ENCODE measurements at places on chromosomes 7 and 10. TPM values are rescaled to one million over a fixed set of nuclear protein-coding genes. Genes with fewer than 3 reads are reported as not detected.

DNA sequence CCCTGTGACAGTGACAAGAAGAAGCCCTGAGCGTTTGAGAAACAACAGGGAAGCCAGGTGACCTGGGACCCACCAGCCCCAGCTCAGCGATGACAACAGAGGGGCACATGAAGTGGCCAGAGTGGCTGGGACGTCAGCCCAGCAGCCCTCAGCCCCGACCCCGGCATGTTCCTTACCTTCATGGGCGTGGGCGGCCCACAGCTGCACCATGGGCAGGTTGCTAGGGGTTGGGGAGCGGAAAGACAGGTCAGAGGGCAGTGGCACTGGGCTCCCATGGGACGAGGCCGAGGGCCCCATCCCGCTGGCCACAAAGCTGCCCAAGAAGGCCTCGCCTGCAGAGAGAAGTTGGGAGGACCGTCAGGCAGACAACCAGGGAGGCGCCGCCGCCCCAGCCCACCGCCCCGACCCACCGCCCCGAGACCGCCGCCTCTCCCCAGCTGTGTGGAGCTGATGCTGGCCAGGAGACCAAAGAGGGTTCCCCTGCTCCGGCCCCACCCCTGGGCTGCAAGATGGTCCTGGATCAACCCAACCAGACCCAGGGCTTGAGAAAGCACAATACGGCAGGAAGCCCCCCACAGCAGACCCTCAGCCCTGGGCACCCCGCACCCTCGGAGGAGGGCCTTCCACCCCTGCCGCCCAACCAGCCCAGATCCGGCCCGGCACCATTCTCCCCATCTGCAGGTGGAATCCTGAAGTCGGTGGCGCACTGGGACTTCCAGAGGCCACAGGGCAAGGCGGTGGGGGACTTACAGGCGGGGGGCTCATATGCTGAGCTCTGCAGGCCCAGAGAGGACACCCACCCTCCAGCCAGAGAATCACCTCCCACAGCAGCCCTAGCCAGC is 29.1 kb downstream of the TNRC18 start:
- no peak for DNase-seq
- H3K27me3 ChIP-seq, result no peaks in the 10 kb centered on the region
- peaks cover 75% of the 10 kb centered on the region for H3K4me1 ChIP-seq
- no peak overlapping the region for H3K27ac ChIP-seq

Gene EGR2
- polyA plus RNA-seq, result 1.2 TPM

Gene KAT6B
- 3.7 TPM for polyA plus RNA-seq

Gene DLX5
- polyA plus RNA-seq, result not detected

- H3K4me3 ChIP-seq, result no peak overlapping the region
- H3K36me3 ChIP-seq, result no peaks in the 10 kb centered on the region
- H3K27me3 ChIP-seq, result no peaks in the 10 kb centered on the region
- H3K27ac ChIP-seq, result no peak overlapping the region
- DNase-seq, result no peak
Measured at GRCh38 chr7:103031781-103032180, 42.8 kb downstream of the FBXL13 start.

- no peaks in the 10 kb centered on the region for H3K27me3 ChIP-seq
- no peak overlapping the region for H3K27ac ChIP-seq
- no peak for DNase-seq
- no peaks in the 10 kb centered on the region for H3K36me3 ChIP-seq
- H3K4me3 ChIP-seq, result no peak overlapping the region
- H3K4me1 ChIP-seq, result peaks cover 26% of the 10 kb centered on the region
Measured at GRCh38 chr10:500876-501275, 188.6 kb downstream of the DIP2C start.

Gene MACC1
- polyA plus RNA-seq, result 1.4 TPM

Gene PHTF2
- 4.5 TPM for polyA plus RNA-seq

- no peak for DNase-seq
- no peaks in the 10 kb centered on the region for H3K4me1 ChIP-seq
- H3K27ac ChIP-seq, result no peak overlapping the region
- H3K4me3 ChIP-seq, result no peak overlapping the region
Measured at GRCh38 chr10:9965341-9965740, 1052.3 kb upstream of the CELF2 start.

GRCh38 chr10:21495002-21495751 is 30.3 kb downstream of the SKIDA1 start:
- H3K4me3 ChIP-seq, result peak overlapping the region; percentile 73
- peak; percentile 54 for DNase-seq
- no peaks in the 10 kb centered on the region for H3K27me3 ChIP-seq

DNA sequence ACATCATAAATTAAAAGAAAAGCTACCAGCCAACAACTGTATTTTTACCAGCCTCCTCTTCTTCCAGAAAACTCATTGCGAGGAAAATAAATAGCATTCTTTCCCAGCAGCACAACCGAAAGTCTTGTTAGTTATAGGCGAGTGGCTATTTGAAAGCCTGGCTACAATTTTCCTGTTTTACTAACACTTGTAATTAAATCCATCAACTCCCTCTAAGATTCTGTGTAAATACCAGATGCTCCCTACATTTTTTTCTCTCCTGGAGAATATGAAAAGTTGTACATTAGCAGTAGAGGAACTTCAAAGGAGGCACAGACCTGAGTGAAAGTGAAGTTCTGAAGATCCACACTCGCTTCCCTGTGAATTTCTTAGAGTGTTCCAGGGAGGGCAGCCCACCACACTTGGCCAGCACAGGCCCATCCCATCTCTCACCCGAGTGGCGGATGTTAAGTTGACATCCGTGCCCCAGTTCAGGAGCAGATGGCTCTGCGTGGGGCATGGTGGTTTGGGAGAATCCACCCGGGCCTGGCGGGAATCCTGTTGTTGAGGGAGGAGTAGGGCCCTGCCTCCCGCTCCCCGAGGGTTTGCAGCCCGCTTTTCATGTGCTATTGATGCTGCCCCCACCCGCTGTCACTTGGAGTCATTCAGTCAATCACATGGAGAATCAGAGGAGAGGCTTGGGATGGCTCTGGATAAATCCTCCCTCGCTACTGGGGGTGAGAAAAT is 451.0 kb upstream of the GALNT17 start:
- no peak overlapping the region for H3K27ac ChIP-seq
- no peaks in the 10 kb centered on the region for H3K36me3 ChIP-seq
- H3K27me3 ChIP-seq, result no peaks in the 10 kb centered on the region
- no peak for DNase-seq

DNA sequence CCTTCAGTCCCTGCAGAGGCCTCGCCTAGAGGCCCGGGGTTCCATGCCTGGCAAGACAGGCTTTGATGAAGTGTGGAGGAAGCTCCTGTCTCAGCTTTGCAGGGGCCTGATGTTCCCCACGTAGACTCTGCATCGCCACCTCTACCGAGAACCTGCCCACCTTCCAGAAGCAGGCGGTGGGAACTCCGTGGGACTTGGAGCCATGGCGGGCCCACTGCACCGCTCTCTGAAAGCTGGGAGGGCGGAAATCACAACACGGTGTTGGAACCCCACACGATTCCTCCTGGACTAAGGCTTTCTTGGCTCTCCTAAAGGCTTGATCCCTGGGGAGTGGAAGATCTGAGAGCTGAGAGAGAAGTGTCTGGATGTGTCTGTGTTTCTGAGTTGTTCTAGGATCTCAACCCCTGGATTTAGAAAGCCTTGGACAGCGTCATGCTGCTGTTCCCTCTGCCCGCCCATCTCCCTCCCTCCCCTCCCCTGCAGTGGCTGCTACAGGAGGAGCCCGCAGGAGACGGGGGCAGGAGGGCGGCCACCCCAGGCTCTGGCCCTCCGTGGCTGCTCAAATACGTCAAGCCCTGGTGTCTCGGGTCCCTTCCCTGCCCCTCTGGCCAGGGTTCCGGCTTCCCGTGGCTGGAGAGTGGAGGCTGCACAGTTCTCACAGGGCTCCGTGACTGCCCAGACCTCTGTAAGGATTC is 79.7 kb downstream of the VIPR2 start:
- H3K36me3 ChIP-seq, result peaks cover 5% of the 10 kb centered on the region
- peaks cover 6% of the 10 kb centered on the region for H3K27me3 ChIP-seq
- no peak overlapping the region for H3K27ac ChIP-seq
- no peak for DNase-seq
- peaks cover 26% of the 10 kb centered on the region for H3K4me1 ChIP-seq
- no peak overlapping the region for H3K4me3 ChIP-seq

DNA sequence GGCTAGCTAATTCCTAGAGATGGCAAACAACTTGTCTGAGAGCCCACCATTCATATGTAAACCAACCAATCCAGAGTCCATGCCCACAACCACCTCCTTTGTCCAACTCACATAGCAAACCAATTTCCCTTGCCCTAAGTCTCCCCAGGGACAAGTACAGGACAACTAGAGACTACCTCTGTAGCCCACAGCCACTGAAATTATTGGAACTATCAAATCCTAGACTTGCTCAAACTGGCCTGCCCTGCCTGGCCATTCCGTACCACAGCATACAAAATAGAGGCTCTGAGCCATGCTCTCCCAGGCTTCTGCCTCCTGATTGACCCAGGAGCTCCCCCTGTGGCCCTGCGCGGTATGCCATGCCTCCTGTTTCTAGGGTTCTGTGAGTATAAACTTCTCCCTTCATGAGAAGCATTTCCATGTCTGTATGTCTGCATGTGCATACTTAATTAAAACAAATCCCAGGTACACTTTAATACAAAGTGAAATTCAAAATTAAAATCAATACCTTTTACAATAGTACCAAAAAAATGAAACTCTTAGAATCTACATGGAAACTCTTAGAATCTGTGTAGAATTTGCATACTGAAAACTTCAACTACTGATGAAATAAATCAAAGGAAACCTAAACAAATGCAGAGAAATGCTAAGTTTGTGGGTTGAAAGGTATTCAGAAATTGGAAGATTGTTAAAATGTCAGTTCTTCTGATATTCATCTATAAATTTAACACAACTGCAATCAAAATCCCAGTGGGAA is 4.0 kb upstream of the HECW1 start:
- H3K36me3 ChIP-seq, result no peaks in the 10 kb centered on the region
- H3K4me3 ChIP-seq, result no peak overlapping the region
- H3K27ac ChIP-seq, result no peak overlapping the region

DNA sequence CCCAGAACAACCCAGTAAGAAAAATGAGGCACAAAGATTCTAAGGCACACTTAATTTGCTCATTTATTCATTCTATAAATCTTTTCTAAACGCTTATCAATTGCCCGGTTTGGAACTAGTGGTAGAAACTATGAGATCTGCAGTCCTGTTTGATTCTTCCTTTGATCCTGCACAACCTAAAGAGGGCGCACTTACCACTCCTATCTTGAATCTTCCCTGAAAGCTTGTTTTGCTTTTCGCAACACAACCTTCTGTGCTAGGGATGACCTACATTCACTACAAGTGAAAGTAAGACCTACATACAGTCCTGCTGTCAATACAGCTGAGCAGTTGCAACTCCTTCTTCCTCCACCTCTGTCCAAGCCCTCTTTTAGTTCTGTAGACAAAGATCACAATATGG is 12.6 kb upstream of the ARL4A start:
- no peaks in the 10 kb centered on the region for H3K36me3 ChIP-seq
- H3K4me3 ChIP-seq, result no peak overlapping the region
- no peak for DNase-seq
- H3K27ac ChIP-seq, result peak overlapping the region; percentile 13
- H3K4me1 ChIP-seq, result peaks cover 23% of the 10 kb centered on the region
- no peaks in the 10 kb centered on the region for H3K27me3 ChIP-seq

DNA sequence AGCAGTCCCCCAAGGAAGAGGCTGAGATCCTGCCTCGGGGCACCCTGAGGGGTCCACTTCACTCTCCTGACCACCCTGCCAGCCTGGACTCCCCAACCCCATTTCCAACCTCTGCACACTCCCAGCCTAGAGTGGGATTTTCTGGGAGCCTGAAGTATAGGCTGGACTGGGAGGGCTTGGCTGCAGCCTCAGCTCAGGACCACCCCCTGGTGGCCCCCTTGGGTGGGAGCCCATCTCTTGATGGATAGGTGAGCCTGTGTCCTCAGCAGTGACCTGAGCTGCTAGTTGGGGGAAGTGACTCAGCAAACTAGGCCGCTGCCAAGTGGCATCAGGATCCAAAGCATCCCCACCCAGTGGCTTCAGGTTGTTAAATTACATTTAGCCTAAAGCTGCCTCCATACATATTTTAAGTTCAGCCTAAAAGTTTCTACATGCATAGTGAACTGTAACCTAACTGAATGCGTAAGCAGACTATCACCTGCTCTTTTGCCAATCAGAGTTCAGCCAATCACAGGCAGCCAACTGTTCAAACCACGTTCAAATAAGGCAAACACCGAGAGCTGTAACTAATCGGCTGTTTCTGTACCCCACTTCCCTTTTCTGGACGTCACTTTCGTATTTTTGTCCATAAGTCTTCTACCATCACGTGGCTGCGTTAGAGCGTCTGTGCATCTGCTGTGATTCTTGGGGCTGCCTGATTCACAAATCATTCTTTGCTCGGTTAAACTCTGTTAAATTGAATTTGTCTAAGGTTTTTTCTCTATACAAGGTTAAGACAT is 144.0 kb downstream of the PLPP4 start:
- no peaks in the 10 kb centered on the region for H3K4me1 ChIP-seq
- no peak overlapping the region for H3K27ac ChIP-seq
- no peaks in the 10 kb centered on the region for H3K27me3 ChIP-seq
- no peaks in the 10 kb centered on the region for H3K36me3 ChIP-seq
